H4 (cell line): ENCODE measurements at places on chromosomes 16 and 17. TPM values are rescaled to one million over a fixed set of nuclear protein-coding genes. Genes with fewer than 3 reads are reported as not detected.

Gene PMM2
- 33.6 and 34.9 TPM in 2 replicates for total RNA-seq

Gene NPIPA3
- 1.9 TPM in 1 of 2 replicates, not detected in the other for total RNA-seq

Gene MYH8
- total RNA-seq = 0.15 and 0.18 TPM in 2 replicates

Gene FKBP10
- total RNA-seq = 90.7 and 91.9 TPM in 2 replicates
